ENCODE measurements at places on chromosomes 2 and 18. TPM values are rescaled to one million over a fixed set of nuclear protein-coding genes. Genes with fewer than 3 reads are reported as not detected.
A peak's percentile ranks its signal among the peaks of the same experiment; 100 is the strongest.

- no peaks in the 10 kb centered on the region for H3K4me1 ChIP-seq
- DNase-seq = no peak
- no peak overlapping the region for H3K4me3 ChIP-seq
- no peaks in the 10 kb centered on the region for H3K27me3 ChIP-seq
- H3K27ac ChIP-seq = no peak overlapping the region
Measured at GRCh38 chr2:128774320-128775216, 455.9 kb upstream of the HS6ST1 start.

The SLC9A4 gene
- total RNA-seq = not detected

DNA sequence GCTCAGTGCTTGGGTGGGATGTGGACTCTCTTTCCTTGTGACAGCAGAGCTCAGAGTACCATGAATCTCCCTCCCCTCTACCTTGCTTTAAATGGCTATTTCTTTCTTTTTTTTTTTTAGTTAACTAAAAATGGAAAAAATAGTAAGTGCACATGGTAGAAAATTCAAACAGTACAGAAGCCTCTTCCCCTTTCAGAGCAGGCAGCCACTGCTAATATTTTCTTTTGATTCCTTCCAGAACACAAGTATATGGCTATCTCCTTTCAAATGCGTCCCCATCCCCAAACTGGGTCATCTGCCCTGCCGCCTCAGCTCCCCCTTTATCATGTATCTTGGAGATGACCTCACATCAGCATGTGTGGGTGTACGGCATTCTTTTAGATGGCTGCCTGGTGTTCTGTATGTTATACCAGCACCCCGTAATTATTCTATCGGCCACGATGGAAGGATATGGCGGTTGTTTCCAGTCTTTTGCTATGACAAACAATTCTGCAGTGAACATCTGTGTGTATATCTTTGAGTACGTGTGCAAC, 70.5 kb upstream of the DLX2 start:
- H3K27me3 ChIP-seq = no peaks in the 10 kb centered on the region
- H3K4me1 ChIP-seq = no peaks in the 10 kb centered on the region
- H3K27ac ChIP-seq = no peak overlapping the region
- H3K4me3 ChIP-seq = no peak overlapping the region
- DNase-seq = no peak

The CREG2 gene
- total RNA-seq = not detected

GRCh38 chr2:23427350-23427749, 42.4 kb downstream of the KLHL29 start:
- DNase-seq = no peak
- H3K4me1 ChIP-seq = no peaks in the 10 kb centered on the region
- H3K4me3 ChIP-seq = no peak overlapping the region
- H3K27ac ChIP-seq = no peak overlapping the region

The G6PC2 gene
- not detected for total RNA-seq

DNA sequence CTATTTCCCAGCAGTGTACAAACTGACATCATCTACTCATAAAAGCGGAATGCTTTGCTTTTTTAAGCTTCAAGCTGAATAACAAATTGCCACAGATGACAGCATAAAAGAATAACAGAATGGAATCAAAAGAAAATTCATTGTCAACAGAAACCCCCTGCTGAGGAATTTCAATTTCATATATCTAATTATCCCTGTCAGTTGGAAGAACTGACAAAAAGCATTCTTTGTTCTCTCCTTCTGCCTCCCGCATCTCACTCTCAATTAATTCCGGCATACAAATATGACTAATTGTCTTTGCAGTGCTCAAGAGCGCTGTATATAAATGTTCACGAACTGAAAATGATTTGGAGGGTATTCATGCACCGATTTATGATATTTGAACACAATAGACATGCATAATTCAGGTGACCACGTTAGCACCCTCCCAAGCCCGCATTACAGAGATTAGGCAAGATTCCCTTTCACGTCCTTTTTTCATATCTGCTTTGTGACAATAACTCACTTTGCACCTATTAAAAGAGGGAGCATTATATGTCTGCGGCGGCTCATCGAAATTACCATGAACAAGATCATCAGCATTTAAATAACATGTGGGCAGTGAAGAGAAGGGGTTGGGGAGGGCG, 277.7 kb upstream of the SALL3 start:
- DNase-seq = no peak
- no peaks in the 10 kb centered on the region for H3K4me1 ChIP-seq
- no peaks in the 10 kb centered on the region for H3K27me3 ChIP-seq

- H3K4me1 ChIP-seq = no peaks in the 10 kb centered on the region
- DNase-seq = no peak
- H3K27ac ChIP-seq = no peak overlapping the region
- no peaks in the 10 kb centered on the region for H3K36me3 ChIP-seq
Measured at GRCh38 chr2:191907091-191907490, 60.2 kb upstream of the CAVIN2 start.

DNA sequence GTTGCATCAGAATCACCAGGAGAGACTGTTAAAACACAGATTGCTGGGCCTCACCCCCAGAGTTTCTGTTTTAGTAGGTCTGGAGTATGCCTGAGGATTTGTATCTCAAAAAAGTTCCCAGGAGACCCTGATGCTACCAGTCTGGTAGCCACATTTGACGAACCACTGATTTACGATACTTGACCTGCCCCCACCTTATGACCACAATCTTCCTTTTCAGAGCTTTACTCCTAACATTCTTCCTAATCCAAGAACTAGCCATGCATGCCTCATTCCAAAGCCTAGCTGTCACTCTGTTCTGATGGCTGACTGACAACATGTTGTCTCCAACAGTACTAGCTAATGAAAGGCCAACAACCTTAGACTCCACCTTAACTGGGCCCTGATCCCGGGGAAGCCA, 191.4 kb downstream of the MBD2 start:
- H3K4me3 ChIP-seq = no peak overlapping the region
- no peaks in the 10 kb centered on the region for H3K4me1 ChIP-seq
- no peak for DNase-seq
- H3K27me3 ChIP-seq = no peaks in the 10 kb centered on the region
- H3K27ac ChIP-seq = no peak overlapping the region

DNA sequence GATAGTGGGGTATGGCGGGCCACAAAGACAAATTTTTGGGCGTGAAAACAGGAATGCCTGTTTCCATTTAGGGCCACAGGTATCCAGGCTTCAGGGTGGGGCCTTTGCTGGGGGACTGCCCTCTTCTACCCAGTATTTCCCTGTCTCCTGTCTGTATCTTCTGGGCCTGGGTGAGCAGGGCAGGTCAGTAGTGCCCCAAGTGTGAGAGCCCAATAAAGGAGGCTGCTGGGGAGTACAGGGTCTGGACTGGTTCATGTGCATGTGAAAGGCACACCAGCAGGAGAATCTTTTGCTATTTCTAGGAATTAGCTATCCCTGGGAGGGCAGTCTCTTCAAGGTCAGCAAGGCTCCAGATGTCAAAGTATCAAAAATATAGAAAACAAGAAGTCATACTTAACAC, 71.5 kb downstream of the MEX3C start:
- no peak for DNase-seq
- no peak overlapping the region for H3K4me3 ChIP-seq
- H3K27me3 ChIP-seq = no peaks in the 10 kb centered on the region
- H3K36me3 ChIP-seq = no peaks in the 10 kb centered on the region
- no peak overlapping the region for H3K27ac ChIP-seq
- no peaks in the 10 kb centered on the region for H3K4me1 ChIP-seq

- no peak overlapping the region for H3K4me3 ChIP-seq
- DNase-seq = no peak
- H3K4me1 ChIP-seq = no peaks in the 10 kb centered on the region
Measured at GRCh38 chr18:57094175-57094574, 52.7 kb upstream of the BOD1L2 start.

GRCh38 chr2:88059979-88060906, 4.7 kb upstream of the KRCC1 start:
- H3K27ac ChIP-seq = no peak overlapping the region
- no peak for DNase-seq
- no peak overlapping the region for H3K4me3 ChIP-seq
- no peaks in the 10 kb centered on the region for H3K36me3 ChIP-seq

The FBXO15 gene
- total RNA-seq = 0.77 TPM

DNA sequence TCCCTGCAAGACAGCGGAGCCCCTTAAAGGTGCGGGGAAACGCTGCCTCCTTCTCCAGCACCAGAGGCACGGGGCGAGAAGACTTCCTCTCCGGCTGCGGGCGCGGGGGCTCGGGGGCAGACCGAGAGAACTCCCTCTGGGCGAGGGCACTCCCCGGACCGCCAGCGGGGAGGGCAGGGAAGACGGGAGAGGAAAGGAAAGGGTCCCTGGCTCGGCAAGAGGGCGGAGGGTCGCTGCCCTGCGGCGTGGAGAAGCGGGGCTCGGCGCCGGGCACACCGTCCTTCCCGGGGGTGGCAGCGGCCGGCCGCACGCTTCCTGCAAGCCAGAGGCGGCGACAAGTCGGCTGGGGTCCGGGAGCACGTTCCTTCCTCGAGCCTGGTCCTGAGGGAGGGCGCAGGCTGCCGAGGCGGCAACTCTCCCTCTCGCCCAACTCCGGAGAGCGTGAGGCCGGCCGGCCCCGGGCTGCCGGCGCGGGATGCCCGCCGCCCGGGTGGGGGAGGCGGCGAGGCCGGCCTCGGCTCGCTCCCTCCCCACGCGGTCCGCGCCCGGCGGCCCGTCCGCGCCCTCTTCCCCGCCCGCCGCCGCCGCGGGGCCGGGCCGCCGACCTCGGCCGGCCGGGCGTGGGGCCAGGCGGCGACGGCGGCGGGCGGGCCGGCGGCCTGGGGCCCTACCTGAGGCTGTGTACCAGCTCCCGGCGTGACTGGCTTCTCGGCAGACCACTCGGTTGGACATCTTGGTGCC, 1.1 kb downstream of the MEMO1 start:
- peak overlapping the region; percentile 69 for H3K27ac ChIP-seq
- peaks cover 42% of the 10 kb centered on the region for H3K4me1 ChIP-seq
- peak overlapping the region; percentile 44 for H3K4me3 ChIP-seq
- H3K36me3 ChIP-seq = no peaks in the 10 kb centered on the region

Measured in CD8-positive, alpha-beta memory T cell (primary cell).